ENCODE measurements at places on chromosomes 12 and 14. TPM values are rescaled to one million over a fixed set of nuclear protein-coding genes. Genes with fewer than 3 reads are reported as not detected.

Gene CLEC4C
- not detected for polyA plus RNA-seq

Gene APOF
- not detected for polyA plus RNA-seq

Gene MYF5
- polyA plus RNA-seq: not detected

Gene RNF212B
- polyA plus RNA-seq: 1.1 TPM

Gene DBX2
- not detected for polyA plus RNA-seq

Gene RITA1
- 14.3 TPM for polyA plus RNA-seq

Gene KRT6A
- 9.8 TPM for polyA plus RNA-seq

Gene BCL11B
- 0.19 TPM for polyA plus RNA-seq

Gene LTBP2
- 5.9 TPM for polyA plus RNA-seq

Gene FAR2
- polyA plus RNA-seq: 2.0 TPM

Gene DPPA3
- not detected for polyA plus RNA-seq

Gene TSHR
- polyA plus RNA-seq: not detected

Gene TMEM121
- polyA plus RNA-seq: 1.2 TPM

Gene LRRIQ1
- polyA plus RNA-seq: not detected

Gene C14orf39
- polyA plus RNA-seq: not detected

Gene GPD1
- polyA plus RNA-seq: 1.4 TPM

Gene NR1H4
- 1.00 TPM for polyA plus RNA-seq

Gene SERPINA10
- polyA plus RNA-seq: 0.37 TPM

Gene USP44
- polyA plus RNA-seq: 0.61 TPM

Gene HSPA2
- polyA plus RNA-seq: 3.5 TPM

Gene OAS2
- polyA plus RNA-seq: 10.9 TPM

Gene GPR84
- 1.4 TPM for polyA plus RNA-seq

Gene TM7SF3
- polyA plus RNA-seq: 24.2 TPM

Gene IL31
- polyA plus RNA-seq: not detected

Gene RPL10L
- polyA plus RNA-seq: not detected

Gene MGAT4C
- 0.06 TPM for polyA plus RNA-seq

Gene C12orf75
- 43.4 TPM for polyA plus RNA-seq

Gene DEPDC4
- polyA plus RNA-seq: 0.48 TPM

Gene CLEC7A
- 4.2 TPM for polyA plus RNA-seq

Gene BEST3
- polyA plus RNA-seq: not detected

Gene GUCY2C
- 0.31 TPM for polyA plus RNA-seq

Gene NKX2-1
- not detected for polyA plus RNA-seq

Gene CHFR
- 14.7 TPM for polyA plus RNA-seq

Gene KITLG
- 15.5 TPM for polyA plus RNA-seq

Gene RPL41
- polyA plus RNA-seq: 8,449 TPM

Gene NTS
- polyA plus RNA-seq: 0.18 TPM

Gene GYS2
- not detected for polyA plus RNA-seq

Gene PLCZ1
- polyA plus RNA-seq: not detected

Gene LRP1
- 13.5 TPM for polyA plus RNA-seq

Gene PRR4
- 6.5 TPM for polyA plus RNA-seq

Gene CARMIL3
- 0.25 TPM for polyA plus RNA-seq

Gene KRT6C
- polyA plus RNA-seq: 0.31 TPM

Gene SPATS2
- polyA plus RNA-seq: 14.4 TPM

Gene ALX1
- not detected for polyA plus RNA-seq

Gene CELA1
- not detected for polyA plus RNA-seq
